T-helper 17 cell (primary cell): ENCODE measurements at places on chromosomes 2 and 18.

DNA sequence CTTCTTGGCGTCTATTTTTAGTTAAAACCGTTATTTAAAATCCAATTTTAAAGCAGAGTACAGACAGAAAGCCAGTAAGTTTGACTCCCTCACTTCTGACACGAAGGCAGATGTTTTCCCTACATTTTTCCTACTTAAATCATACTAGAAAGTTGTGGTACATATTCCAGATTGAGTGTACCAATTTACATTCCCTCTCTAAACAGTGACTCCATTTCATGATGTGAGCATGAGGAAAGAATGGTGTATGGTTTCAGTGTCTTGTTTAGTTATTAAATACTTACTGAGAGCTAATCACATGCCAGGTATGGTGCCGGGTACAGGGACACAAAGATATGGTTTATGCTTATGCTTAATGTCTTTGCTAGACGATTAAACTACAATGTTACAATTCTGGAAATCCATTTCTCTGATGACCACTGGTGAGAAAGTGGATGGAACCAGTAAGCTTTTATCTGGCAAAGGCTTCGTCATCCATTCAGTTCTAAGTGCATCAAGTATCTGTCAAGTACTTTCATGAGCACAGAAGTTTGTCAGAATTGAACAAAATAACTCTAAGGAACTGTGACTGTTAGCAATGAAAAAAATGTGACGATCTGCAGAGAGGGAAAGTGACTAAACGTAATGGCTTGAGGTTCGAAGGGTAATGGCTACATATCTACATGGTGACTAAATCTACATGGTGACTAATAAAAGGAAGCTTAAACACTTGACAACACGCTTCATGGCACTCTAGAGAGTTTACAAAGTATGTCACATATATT, 25.7 kb downstream of the MAP4K3 start:
- H3K27ac ChIP-seq = no peak overlapping the region
- DNase-seq = no peak
- H3K36me3 ChIP-seq = no peaks in the 10 kb centered on the region
- peaks cover 42% of the 10 kb centered on the region for H3K4me1 ChIP-seq
- H3K27me3 ChIP-seq = no peaks in the 10 kb centered on the region
- no peak overlapping the region for H3K4me3 ChIP-seq

DNA sequence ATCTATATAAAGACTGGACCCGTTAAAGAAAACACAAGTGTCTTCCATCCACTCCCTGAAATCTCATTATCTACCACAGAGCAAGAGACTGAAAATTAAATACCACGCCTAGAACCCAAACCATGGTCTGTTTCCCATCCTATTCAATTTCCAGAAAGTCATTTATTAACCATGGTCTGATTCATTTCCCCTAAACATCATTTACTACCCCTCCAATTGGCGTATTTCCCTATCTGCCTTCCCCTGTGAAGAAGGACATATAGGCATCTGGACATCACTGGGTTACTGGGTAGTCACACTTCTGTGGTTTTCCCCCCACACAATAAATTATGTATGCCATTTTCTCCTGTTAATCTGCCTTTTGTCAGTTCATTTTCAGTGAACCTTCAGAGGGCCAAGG, 30.8 kb downstream of the CCDC93 start:
- H3K4me3 ChIP-seq = no peak overlapping the region
- H3K4me1 ChIP-seq = peaks cover 21% of the 10 kb centered on the region
- H3K27me3 ChIP-seq = no peaks in the 10 kb centered on the region
- no peak for DNase-seq
- peaks cover 13% of the 10 kb centered on the region for H3K36me3 ChIP-seq
- no peak overlapping the region for H3K27ac ChIP-seq

GRCh38 chr2:221975151-221975550, 323.6 kb downstream of the PAX3 start:
- no peaks in the 10 kb centered on the region for H3K36me3 ChIP-seq
- DNase-seq = no peak
- no peak overlapping the region for H3K4me3 ChIP-seq
- H3K27me3 ChIP-seq = peaks cover 25% of the 10 kb centered on the region
- H3K4me1 ChIP-seq = no peaks in the 10 kb centered on the region
- no peak overlapping the region for H3K27ac ChIP-seq

- H3K27ac ChIP-seq = no peak overlapping the region
- no peaks in the 10 kb centered on the region for H3K36me3 ChIP-seq
- DNase-seq = no peak
- no peaks in the 10 kb centered on the region for H3K27me3 ChIP-seq
- H3K4me3 ChIP-seq = no peak overlapping the region
Observed at GRCh38 chr2:164920430-164920829, 34.9 kb downstream of the SLC38A11 start.

- H3K27ac ChIP-seq = peak overlapping the region; percentile 24
- H3K4me1 ChIP-seq = peaks cover 4% of the 10 kb centered on the region
- no peaks in the 10 kb centered on the region for H3K27me3 ChIP-seq
- H3K4me3 ChIP-seq = no peak overlapping the region
- no peak for DNase-seq
- H3K36me3 ChIP-seq = peaks cover 4% of the 10 kb centered on the region
Observed at GRCh38 chr2:43486603-43487002, 109.2 kb downstream of the THADA start.

DNA sequence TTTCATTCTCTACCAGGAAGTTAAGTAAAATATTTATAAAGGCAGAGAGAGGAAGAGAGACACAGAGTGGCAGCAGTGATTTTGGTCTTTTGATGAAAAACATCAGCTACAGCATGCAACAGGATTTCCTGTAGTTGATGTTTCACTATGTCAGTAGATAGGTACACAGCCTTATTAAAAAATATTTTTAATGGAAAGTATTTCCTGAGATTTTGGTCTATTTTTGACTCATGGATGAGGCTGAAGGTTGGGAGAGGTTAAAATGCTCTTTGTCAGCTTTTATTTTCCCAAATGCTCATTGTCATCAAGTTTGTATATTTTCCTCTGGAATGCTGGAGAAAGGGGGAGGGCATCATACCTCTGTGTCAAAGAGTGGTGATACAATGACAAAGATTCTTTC, 1112.5 kb downstream of the CBLN2 start:
- H3K36me3 ChIP-seq = no peaks in the 10 kb centered on the region
- no peak for DNase-seq
- H3K27ac ChIP-seq = no peak overlapping the region
- no peaks in the 10 kb centered on the region for H3K4me1 ChIP-seq

DNA sequence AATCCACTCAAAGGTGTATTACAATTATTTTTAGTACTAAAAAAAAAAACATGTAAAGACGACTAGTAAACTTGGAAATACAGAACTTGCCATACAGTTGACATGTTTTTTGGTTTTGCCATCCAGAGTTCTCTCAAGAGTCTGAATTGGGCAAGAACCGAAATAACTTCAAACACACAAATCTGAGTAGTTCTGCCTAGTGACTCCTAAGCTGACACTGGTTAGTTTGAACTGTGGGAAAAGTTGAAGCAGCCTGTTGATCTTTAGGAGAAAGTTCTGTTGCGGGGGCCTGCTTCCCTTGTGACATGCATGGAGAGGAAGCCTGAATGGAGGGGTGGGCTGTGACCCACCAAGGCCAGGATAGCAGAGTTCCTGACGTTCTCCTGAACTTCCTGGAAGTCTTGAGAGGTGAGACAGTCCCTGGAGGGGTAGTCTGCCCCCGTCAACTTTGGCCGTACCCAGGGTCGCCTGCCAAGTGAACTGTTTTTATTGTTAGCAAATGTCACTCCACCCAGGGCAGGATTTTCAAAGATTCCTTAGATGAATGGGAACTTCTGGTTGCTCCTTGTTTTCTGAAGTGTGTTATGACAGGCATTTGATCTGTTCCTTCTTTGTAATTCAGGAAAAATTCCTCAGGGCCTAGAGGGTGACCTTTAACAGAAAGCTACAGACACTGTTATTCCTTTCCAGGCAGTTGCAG, 85.6 kb upstream of the SPTBN1 start:
- no peak overlapping the region for H3K4me3 ChIP-seq
- no peak for DNase-seq
- peaks cover 17% of the 10 kb centered on the region for H3K27me3 ChIP-seq

DNA sequence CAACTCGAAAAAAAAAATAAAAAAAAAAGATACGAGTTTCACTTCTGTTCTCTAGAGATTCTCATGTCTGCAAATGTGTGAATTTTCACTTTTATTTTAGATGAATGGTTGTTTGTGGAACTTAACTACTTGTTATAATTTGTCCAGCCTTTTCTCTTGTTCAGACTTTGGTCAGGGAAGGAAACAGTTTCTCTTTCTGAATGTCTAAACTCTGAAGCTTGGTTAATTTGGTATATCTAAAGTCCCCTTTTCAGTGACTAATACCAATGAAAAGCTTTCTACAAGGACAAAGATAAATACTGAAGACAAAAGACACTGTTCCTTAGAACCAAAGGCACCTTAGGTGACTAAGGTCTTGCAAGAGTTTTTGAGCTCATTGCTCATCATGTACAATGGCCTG, 144.4 kb upstream of the PIEZO2 start:
- no peaks in the 10 kb centered on the region for H3K36me3 ChIP-seq
- H3K27me3 ChIP-seq = peaks cover 16% of the 10 kb centered on the region
- DNase-seq = no peak

DNA sequence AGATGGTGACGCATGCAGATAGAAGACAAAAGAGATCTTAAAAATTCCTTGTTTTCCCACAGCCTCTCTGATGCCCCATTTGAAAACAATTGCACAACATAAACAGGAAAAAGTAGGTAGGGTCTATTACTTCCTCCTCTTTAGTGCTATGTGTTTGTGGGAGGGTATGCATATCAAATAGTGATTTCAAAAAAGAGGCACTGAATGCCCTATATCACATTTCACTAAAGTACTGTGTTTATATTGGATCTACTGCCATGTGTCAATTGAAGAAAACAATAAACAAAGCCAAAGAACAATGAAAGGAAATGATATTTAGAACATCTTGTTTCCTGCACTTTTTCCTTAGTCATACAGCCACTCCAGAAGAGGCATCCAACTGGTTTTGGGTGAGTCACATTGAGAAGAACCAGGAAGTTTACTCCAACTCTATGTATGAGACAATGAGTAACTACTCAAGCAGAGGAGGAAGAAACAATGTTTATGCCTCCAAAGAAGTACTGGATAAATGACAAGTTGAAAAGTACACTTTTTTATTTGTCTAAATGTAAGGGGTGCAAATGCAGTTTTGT, 583.6 kb downstream of the FBXO15 start:
- no peak for DNase-seq
- H3K27ac ChIP-seq = no peak overlapping the region
- no peak overlapping the region for H3K4me3 ChIP-seq
- H3K27me3 ChIP-seq = no peaks in the 10 kb centered on the region
- H3K4me1 ChIP-seq = no peaks in the 10 kb centered on the region

DNA sequence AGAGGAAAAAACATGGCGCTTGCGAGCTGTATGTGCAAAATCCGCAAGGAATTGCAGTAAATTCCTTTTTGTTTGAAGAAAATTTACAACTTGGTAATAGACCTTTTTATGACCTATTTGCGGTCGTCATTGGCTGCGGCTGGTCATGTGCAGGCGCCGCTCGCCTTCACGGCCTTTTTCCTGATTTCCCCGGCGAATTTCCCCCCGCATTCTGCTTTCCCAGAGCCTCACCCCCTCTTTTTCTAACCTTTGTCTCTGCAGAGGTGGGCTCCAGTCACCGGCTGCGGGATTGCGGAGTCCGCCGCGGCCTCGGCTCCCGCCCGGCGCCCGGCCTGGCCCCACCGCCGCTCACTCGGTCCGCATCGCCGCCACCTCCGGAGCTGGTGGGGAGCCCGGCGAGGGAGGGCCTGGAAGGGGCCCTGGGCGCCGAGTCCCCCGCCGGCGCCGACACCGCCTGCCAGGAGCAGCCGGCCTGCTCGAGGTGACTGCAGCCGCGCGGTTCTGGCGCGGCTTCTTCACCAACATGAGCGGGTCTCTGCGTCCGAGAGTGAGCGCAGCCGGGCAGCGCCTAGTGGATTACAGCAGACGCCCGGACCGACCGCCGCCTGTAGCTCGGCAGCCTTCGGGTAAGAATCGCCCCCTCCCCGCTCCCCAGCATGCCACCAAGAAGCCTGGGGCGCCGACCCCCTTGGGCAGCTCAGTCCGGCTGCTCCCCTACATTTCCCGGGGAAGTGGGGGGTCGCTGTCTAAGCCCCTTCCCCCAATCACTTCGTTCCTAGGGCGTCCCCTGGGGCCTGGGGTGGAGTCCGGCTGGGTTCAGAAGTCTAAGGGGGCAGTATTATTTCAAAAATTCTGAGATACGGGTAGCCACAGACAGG, 7.1 kb downstream of the HOXD8 start:
- H3K27ac ChIP-seq = no peak overlapping the region
- H3K4me3 ChIP-seq = no peak overlapping the region
- no peak for DNase-seq
- peaks cover 77% of the 10 kb centered on the region for H3K27me3 ChIP-seq

DNA sequence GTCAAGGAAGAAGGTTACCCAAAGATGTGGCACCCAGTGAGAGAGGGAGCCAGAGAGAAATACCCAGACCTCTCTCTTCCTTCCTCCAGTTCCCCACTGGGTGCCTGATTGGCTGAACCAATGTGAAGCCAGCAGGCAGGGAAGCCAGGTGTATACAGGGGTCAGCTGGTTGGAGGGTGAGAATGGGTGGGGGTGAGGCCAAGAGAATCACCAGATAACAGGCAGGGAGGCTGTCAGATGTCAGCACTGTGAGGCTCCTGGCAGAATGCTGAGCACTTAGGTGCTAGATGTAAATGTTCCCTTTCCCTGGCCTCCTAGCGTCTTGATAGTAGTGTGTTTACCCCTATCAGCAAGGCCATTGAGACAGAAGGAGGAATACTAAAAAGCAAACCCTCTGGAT, 104.0 kb upstream of the MGAT5 start:
- H3K27ac ChIP-seq = peak overlapping the region; percentile 63
- peaks cover 40% of the 10 kb centered on the region for H3K4me1 ChIP-seq
- H3K36me3 ChIP-seq = no peaks in the 10 kb centered on the region
- no peak for DNase-seq
- H3K4me3 ChIP-seq = no peak overlapping the region
- H3K27me3 ChIP-seq = no peaks in the 10 kb centered on the region

DNA sequence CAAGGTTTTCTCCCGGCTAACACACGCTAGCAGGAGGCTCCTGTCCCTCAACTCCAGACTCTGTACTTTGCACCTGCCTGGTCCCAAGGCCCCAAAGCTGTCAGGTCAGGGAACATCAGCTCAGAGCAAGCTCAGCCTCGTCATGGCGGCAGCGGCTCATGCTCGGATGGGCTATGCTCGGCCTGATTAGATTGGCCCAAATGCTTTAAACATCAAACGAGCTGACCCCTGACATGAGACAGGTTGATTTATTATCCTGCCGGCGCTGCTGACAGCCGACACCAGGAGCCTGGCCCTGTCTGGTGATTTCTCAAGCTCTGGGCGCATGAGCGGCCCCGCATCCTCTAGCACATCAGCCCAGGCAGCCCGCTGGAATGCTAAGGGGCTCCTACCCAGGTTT, 436.4 kb downstream of the EIPR1 start:
- H3K36me3 ChIP-seq = no peaks in the 10 kb centered on the region
- no peak for DNase-seq
- H3K27ac ChIP-seq = no peak overlapping the region
- no peaks in the 10 kb centered on the region for H3K4me1 ChIP-seq
- no peak overlapping the region for H3K4me3 ChIP-seq

- no peak overlapping the region for H3K27ac ChIP-seq
- peaks cover 11% of the 10 kb centered on the region for H3K36me3 ChIP-seq
- no peak for DNase-seq
- H3K4me1 ChIP-seq = peaks cover 16% of the 10 kb centered on the region
- no peaks in the 10 kb centered on the region for H3K27me3 ChIP-seq
Observed at GRCh38 chr2:208315081-208315788, 49.2 kb downstream of the PIKFYVE start.
